ENCODE measurements at places on chromosomes 1 and 21. TPM values are rescaled to one million over a fixed set of nuclear protein-coding genes. Genes with fewer than 3 reads are reported as not detected.

MXRA8 gene
- polyA plus RNA-seq, result 0.41 TPM

ORC1 gene
- 0.74 TPM for polyA plus RNA-seq

CBR3 gene
- 5.6 TPM for polyA plus RNA-seq

GNAT2 gene
- polyA plus RNA-seq, result not detected

GRCh38 chr1:119139857-119140176 is 636 bp downstream of the WARS2 start:
- H3K27ac ChIP-seq, result peak overlapping the region; percentile 98
- peaks cover 25% of the 10 kb centered on the region for H3K4me1 ChIP-seq
- peak overlapping the region; percentile 97 for H3K4me3 ChIP-seq
- no peaks in the 10 kb centered on the region for H3K36me3 ChIP-seq

DNA sequence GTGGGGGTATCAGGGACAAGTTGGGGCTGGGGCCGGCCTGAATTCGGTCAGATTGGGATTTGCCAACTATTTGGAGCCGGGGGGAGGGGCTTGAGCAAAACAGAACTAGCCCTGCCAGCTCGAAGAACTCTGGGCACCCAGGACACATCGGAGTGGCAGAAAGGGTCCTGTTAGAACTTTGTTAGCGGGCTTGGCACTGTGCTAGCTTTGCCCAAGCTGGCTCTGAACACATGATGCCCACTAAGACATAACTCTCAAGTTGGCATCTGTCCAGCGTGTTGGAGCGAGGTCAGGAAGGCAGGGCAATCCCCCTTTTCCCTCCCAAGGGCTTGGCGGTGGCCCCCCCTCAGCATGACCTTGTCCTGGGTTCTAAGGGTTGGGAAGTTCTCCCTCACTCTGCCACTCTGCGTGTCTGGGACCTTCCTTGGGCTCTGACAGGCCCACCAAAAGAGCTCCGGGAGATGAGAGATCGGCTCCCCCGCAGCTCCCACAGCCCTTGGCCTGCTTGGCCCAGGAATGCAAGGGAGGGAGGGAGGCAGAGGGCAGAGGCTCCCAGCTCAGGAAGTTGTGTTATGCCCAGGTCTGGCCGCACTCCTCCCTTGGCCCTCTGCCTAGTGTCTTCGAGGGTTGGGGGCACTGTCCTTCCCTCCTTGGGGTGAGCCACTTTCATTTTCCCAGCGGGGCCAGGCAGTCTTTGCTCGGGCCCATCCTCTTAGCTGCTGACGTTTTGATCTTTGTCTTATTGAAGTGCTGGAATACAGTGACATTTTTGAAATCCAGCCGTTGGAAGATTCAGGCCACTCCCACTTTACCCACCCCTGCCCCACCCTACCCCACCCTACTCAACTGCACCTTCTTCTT is 1.2 kb downstream of the LMNA start:
- peak overlapping the region; percentile 70 for H3K4me3 ChIP-seq
- DNase-seq, result no peak
- peaks cover 8% of the 10 kb centered on the region for H3K4me1 ChIP-seq
- H3K27ac ChIP-seq, result no peak overlapping the region
- no peaks in the 10 kb centered on the region for H3K27me3 ChIP-seq

DNA sequence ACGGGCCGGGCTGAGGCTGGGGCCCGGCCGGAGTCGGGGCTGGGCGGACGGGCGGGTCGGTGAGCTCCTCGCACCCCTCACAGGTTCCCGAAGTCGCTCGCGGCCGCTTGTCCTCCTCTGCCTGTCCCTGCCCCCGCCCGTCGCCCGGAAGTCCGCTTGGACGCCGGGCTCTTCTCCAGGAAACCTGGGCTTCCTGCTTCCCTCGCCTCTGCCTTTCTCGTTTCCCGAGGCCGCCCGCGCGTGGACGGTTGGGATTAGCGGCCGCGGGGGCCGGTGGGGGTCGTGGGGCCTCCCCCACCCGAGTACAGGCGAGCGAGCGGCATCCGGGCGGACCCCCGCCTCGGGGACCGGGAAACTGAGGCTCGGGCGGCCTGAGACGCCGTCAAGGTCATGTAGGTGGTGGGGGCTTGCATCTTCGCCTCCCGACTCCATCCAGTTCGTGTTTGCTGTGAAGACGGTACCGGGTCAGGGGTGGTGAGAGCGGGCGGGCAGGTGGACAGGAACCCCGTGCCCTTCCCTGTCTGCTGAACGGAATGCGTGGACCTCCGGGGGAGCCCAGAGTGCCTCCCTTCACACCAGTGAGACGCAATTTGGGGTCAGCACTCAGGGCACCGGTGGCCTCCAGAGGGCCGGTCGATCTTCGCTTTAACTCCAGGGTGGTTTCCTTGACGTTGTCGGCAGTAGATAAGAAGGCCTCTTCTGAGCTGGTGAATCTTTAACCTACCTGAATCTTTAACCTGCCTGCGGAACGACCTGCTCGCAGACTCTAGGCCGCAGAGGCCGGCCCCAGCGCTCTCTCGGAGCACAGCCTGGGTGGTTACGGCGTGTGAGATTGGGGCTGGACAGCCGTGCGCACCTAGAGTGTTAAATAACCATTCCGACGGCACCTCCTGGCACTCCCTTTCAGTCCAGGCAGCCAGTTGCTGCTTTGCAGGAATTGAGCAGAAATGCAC is 686 bp downstream of the ARF1 start:
- H3K27me3 ChIP-seq, result no peaks in the 10 kb centered on the region
- no peak for DNase-seq
- peak overlapping the region; percentile 87 for H3K4me3 ChIP-seq
- peak overlapping the region; percentile 97 for H3K27ac ChIP-seq

DNA sequence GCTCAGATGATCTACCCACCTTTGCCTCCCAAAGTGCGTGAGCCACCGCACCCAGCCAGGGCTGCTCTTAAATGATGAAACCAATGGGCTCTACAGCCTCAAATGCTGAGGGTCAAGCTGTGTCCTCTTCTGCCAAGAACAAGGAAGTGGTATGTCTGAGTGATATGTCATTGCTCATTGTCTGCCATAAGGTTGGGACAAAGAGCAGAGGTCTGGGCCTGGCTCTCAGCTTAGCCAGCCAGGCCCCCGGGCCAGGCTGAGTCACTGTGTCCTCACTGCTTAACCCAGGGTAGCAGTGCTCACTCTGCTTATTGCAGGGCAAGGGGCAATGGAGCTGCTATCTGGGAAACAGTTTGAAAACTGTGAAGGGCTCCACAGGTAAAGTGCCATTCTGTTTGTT is 8.3 kb upstream of the ETS2 start:
- no peak for DNase-seq
- H3K27me3 ChIP-seq, result no peaks in the 10 kb centered on the region
- no peak overlapping the region for H3K4me3 ChIP-seq
- no peaks in the 10 kb centered on the region for H3K36me3 ChIP-seq

DNA sequence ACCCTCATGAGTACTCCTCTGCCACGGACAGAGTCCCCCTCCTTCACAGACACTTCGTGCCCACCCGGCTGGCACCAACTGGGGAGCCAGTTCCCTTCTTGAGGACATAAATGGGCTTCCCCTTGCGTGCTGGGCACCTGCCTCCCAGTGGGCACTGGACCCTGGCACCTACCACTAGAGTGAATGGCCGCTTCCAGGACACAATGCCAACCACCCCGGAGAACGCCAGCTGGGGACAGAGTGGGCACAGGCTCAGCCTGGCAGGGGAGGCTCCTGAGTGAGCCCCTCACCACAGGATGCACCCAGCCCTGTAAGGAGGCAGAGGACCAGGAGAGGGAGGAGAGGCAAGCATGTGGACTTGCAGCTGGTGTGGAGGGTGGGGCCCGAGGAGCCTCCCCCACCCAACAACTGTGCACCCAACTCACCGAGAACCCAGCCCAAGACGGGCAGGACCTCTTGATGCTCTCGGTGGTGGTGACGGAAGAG is 1.0 kb downstream of the ENTREP3 start:
- peaks cover 1% of the 10 kb centered on the region for H3K36me3 ChIP-seq
- no peak for DNase-seq
- peaks cover 4% of the 10 kb centered on the region for H3K4me1 ChIP-seq
- no peak overlapping the region for H3K27ac ChIP-seq
- no peaks in the 10 kb centered on the region for H3K27me3 ChIP-seq
- H3K4me3 ChIP-seq, result no peak overlapping the region

DNA sequence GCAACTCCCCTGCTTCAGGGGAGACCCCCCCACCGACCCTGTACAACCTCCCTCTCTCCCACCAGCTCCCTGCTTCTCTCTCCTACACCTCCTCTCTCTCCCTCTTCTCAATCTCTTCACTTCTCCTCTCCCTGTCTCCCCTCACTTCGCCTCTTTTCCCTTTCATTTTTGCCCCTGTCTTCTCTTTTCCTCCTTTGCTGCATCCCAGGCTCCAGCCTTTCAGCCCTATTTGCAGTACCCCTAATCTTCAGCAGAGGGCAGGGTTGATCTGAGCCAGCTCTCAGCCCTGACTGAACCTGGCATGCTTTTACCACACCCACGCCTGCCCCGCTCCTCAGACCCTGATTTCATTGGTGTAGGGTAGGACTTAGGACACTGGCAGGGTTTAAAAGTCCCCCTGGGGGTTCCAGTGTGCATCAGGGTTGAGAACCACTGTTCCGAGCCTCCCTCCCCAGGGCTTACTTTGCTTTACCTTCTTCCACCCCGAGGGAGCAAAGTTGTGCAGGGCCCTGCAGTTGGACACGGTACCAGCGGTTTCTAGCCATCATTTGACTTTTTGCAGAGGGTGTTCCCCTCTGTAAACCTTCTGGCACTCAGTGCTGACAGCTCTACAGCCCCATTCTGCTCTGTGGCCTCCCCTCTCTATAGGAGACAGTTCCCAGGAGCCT is 67.3 kb upstream of the CNTN2 start:
- no peak overlapping the region for H3K4me3 ChIP-seq
- H3K27ac ChIP-seq, result no peak overlapping the region
- no peaks in the 10 kb centered on the region for H3K36me3 ChIP-seq
- no peaks in the 10 kb centered on the region for H3K27me3 ChIP-seq

DNA sequence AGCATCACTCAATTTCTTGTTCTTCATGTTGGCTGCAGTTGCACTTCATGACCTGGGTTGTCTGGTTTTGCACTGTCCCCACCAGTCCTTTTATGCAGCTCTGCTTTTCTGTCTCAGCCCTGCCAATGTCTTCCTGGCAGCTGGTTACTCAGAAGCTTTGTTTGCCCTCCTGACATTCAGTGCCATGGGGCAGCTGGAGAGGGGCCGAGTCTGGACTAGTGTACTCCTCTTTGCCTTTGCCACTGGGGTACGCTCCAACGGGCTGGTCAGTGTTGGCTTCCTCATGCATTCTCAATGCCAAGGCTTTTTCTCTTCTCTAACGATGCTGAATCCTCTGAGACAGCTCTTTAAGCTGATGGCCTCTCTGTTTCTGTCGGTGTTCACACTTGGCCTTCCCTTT is 6.6 kb downstream of the PIGV start:
- H3K4me3 ChIP-seq, result no peak overlapping the region
- peaks cover 7% of the 10 kb centered on the region for H3K4me1 ChIP-seq
- peaks cover 40% of the 10 kb centered on the region for H3K36me3 ChIP-seq
- H3K27ac ChIP-seq, result no peak overlapping the region
- no peak for DNase-seq
- no peaks in the 10 kb centered on the region for H3K27me3 ChIP-seq

- H3K27me3 ChIP-seq, result no peaks in the 10 kb centered on the region
- no peak overlapping the region for H3K4me3 ChIP-seq
- H3K36me3 ChIP-seq, result no peaks in the 10 kb centered on the region
- no peak for DNase-seq
- no peaks in the 10 kb centered on the region for H3K4me1 ChIP-seq
Observed at GRCh38 chr1:74399249-74399648, 113.2 kb downstream of the LRRC53 start.

All from naive thymus-derived CD4-positive, alpha-beta T cell (primary cell).